ENCODE measurements at places on chromosomes 1 and 21.

DNA sequence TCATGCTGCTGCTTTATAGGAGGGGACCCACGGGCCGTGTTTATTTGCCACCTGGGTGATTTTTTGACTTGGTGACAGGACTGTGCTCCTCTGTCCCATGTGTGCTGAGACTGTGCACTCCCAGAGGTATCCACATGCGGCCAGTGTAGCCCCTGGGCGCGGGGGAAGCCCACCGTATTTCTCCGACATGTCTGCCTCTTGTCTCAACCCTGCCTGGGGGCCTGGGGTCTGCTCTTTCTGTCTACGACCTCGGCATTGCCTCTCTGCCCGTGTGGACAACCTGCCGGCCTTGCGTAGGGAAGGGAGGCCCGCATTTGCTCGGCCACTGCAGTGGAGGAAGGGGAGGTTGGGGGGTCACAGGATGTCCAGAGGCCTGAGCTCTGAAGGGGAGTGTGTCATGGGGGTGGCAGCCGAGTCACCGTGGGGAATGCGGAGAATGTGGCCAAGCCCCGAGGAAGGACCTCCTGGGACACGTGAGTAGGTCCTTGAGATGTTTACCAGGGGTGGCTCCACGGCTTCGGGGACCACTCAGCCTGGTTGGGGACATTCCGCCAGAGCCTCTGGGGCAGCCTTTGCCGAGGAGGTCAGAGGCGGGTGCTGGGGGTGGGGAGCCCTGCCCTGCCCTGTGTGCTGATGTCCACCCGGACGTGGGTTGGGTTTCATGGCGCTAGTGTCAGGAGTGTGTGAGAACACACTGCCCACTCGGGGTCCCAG lies 11.0 kb downstream of the PRKCZ start:
- DNase-seq = no peak

GRCh38 chr1:81430236-81430938 lies 370.3 kb upstream of the ADGRL2 start:
- no peak for DNase-seq

DNA sequence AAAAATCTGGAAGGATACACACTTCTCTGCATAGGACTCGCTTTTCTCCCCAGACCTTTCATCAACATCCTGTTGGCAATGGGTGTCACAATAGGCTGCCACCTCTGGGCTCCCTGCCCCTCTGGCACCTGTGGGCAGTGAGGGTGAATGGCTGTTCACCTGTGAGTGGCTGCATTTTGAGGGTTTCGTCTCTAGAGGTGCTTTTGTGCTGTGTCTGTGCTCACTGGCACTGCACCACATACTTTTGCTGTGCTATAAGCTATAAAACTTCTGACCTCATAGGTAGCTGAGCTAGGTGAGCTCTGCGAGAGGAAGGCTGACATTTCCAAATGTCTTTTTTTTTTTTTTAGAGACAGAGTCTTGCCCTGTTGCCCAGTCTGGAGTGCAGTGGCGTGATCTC lies 35.9 kb downstream of the SLC30A1 start:
- DNase-seq = no peak

DNA sequence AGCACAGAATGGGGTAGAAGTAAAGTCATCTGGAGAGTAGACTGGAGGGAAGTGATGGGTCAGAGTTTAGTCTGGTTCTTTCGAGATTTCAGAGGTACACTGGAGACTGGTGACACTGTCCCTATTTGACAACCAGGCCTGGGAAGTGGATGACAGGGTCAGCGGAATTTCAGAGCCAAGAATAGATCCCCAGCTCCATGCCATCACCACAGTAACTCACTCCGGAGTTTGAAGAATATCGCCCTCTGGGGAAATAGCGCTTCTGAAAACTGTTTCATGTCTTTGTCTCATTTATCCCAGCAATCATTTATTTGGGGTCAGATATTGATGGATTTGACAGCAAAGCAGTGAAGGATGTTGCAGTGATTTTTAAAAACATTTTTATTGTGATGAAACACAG lies 7.6 kb upstream of the NFASC start:
- no peak for DNase-seq

DNA sequence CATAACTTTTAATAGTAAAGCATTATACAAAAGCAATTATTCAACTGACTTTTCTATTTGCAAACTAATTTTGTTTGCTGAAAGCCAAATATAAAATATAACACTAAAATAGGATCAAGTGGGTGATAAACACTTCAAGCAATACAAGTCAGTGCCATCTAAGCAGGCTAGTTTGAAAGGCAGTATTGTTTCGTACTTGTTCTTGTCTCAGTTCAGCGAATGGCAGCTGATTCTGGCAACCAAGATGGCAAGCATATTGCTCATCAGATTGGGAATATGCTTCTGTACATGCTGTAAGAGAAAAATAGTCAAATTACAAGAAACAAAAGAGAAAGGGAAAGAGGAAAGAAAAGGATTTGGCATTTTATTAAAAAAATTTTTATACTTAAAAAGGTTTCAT lies 7.5 kb downstream of the TMEM59 start:
- no peak for DNase-seq

All from naive thymus-derived CD4-positive, alpha-beta T cell (primary cell).